Inflammatory macrophage treated with lipopolysaccharide for 4 hours (primary cell): ENCODE measurements at places on chromosomes 7 and 10.

DNA sequence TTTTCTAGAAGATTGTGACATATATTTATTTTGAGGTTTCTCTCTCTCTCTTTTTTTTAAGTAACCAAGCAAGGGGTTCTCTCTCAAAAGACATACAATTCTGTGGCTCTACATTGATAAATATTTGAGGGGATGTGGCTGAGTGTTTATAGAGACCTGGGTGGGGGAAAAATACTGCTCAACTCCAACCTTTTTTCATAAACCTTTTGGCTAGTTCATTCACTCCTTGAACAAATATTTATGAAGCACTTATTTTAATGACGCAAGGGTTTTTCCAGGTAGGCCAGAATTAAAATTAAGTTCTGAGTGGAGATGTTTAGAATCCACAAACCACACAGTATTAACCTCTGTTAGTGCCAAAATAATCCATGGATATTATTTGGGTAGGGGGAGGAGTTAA, 100.2 kb downstream of the PTPRE start:
- DNase-seq, result no peak

DNA sequence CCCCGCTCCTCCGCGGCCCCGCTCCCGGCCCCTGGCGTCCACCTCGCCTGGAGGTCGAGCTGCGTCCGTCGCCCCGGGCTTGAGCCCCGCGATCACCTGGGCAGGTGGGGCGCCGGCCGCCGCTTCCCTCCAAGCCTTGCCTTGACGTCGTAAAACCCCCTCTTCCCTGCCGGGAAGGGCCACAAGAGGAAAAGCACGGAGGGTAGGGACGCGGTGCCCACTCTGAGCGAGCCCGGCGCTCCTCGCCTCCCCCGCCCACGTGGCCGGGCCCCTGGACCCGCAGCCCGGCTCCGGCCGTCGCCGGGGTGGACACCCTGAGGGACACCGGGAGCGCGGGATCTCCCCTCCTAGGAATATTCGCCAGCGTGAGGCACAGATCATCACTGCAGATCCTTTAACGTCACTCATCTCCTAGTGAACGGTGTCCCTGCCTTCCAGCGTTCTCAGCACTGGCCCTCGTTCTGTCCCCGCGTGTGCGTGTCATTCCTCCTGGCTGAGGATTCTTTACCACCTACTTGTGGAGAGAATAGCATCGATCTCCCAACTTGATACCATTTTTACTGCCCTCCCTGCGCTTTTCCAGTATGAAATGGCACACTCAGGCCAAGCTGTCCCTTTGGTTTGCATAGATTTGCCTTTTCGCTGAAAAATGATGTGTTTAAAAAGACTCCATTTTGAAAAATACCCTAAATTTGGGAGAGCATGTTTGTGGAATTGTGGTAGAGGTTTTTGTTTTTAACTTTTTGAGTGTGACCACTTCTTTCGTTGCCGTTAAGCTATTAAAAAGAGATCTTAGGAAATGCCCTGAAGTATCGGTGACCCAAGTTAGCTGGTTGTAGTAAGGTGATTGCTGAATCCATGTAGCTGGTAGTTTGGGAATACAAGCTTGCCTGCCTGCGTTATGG, 649 bp downstream of the ACTR3B start:
- DNase-seq, result peak; percentile 24

GRCh38 chr7:68407460-68407859, 1190.8 kb upstream of the AUTS2 start:
- DNase-seq, result no peak

DNA sequence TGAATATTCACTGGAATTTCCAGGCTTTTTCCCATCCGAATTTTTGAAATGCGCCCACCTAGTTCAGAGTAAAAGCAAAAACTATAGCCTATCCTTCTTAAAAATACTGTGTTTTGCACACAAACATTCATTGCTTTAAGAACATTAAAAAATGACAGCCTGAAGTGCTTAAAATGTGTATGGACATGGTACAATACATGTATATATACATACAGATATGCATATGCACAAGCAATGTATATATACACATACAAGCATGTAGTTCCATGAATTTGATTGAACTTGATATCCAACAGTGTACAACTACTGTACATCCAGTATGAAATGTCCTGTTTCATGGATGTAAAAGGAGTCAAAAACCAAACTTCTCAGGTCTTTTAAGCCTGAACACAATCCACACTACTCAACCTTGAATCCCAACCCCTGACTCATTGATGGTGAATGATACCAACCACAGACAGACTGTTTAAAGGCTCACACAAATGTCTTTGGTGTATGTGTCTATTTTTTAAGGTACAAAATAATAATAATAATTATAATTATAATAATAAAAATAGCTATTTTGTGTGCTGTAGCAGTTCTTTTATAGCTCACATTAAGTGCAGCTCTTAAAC, 14.8 kb downstream of the INHBA start:
- no peak for DNase-seq

DNA sequence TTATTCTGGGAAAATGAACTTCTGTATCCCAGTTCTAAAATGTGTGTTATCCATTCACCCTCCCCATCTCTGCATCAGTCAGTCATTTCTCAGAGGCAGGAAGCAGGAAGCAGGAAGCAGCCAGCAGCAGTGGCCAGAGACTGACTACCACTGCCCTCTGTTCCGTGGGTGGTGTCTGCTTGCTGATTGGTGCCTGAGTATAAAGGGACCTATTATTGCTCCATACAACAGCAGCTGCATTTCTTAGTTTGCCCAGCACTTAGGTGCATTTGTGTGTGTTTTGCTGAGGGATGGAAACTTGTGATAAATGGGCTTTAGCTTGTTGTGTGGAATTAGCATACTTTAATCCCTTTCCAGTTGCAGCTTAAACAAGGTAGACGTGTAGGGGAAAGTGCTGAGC, 582.2 kb downstream of the SORCS1 start:
- no peak for DNase-seq

DNA sequence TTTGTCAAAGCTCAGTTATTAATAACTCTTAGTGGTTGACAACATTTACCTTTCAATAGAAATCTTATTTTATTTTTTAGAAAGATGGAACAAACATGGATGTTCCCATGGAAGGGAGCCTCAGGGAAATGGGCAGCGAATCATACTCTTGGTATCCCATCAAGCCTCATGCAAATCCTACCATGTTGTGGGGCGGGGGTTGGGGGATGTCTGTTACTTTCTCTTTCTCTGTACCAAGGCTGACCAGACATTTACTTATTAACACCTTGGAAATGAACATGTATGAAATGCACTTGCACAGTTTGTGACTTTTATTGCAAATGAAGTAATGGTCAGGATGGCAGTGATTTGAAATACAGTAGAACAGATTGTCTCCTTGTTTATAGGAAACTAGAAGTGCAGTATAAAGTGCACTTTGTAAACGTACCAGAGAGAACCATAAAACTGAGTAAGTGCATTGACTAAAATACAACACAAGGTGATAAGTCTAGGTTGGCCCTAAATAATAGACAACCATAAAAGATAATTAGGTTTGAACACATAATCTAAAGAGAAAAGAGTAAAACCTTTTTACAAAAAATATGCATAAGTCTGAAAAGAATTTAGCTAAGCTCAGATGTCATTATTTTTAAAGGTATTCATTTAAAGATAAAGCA, 32.4 kb downstream of the SEMA3D start:
- no peak for DNase-seq

GRCh38 chr7:99355098-99355497, 19.4 kb upstream of the ARPC1B start:
- no peak for DNase-seq

- no peak for DNase-seq
These were observed 49.8 kb downstream of the DOCK4 start for GRCh38 chr7:112156412-112156811.

GRCh38 chr10:70234668-70235447, 1.6 kb upstream of the PPA1 start:
- peak; percentile 21 for DNase-seq

DNA sequence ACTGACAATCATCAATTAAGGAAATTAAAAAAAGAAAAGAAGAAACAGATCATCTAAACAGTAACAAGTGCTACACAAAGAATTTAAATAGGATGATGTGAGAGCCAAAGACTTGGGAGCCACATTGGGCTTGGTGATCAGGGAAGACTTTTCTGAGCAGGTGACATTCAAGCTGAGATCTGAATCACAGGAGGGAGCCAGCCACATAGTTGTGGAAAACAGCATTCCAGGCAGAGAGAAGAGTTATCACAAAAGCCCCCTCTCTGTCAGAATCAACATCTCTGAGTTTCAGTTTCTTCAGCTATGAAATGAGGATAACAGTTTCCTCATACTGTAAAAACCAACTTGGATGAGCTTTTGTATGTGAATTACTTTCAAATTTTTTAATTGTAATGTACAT, 169.2 kb upstream of the PLXNA4 start:
- no peak for DNase-seq

GRCh38 chr10:131187926-131188325, 123.6 kb downstream of the TCERG1L start:
- DNase-seq, result no peak

DNA sequence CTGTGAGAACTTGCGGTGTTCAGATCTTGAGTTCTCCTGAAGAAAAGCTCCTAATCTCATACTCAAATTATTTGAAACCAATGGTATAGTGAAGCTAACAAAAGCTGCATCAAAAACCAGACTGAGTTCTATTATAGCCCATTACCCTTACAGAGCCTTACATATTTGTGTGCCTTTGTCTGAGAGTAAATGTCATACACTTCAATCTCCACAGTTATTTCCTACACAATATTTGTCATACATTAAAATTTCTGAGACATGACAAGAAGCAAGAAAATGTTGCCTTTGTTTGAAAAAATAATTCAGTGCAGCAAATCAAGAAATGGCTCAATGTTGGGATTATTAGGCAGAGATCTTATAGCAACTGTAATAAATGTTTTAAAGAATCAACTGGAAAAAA, 776.1 kb upstream of the MBL2 start:
- no peak for DNase-seq

GRCh38 chr10:6273351-6273750, 70.6 kb downstream of the PFKFB3 start:
- DNase-seq, result no peak

DNA sequence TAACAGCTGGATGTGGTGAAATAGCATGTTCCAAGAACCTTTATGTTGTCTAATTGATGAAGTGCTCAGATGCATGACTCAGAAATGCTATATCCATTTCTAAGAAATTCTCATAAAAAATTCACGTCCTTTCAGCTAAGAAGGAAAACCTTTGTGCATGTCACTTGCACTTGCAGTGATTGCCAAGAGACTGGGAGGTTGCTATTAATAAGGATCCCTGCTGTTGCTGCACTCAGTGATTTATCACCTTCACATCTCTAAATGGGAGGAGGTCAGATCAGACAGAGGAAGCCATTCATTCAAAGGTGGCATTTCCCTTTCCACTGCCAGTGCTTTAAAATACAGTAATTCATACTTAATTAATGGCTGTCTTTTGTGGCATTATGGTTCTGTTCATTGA, 89.5 kb downstream of the THSD7A start:
- no peak for DNase-seq

DNA sequence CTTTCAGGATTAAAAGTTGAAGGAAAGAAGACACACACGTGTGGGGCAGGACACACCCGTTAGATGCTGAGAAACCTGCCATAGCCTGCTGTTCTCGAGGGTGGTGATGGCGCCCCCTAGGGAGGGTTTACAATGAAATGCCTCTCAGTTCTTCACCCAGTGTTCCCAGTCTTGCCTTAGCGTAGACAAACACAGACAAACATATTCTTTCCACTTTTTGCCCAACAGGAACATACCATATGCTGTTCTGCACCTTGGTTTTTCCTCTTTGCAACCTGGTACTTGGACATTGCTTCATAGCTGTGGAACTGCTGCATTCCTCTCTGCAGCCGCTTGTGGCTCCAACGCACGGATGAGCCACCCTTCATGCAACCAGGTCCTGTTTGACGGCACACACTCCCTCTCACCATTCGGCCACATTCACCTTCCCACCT, 23.3 kb upstream of the HSPA12A start:
- peak; percentile 26 for DNase-seq

DNA sequence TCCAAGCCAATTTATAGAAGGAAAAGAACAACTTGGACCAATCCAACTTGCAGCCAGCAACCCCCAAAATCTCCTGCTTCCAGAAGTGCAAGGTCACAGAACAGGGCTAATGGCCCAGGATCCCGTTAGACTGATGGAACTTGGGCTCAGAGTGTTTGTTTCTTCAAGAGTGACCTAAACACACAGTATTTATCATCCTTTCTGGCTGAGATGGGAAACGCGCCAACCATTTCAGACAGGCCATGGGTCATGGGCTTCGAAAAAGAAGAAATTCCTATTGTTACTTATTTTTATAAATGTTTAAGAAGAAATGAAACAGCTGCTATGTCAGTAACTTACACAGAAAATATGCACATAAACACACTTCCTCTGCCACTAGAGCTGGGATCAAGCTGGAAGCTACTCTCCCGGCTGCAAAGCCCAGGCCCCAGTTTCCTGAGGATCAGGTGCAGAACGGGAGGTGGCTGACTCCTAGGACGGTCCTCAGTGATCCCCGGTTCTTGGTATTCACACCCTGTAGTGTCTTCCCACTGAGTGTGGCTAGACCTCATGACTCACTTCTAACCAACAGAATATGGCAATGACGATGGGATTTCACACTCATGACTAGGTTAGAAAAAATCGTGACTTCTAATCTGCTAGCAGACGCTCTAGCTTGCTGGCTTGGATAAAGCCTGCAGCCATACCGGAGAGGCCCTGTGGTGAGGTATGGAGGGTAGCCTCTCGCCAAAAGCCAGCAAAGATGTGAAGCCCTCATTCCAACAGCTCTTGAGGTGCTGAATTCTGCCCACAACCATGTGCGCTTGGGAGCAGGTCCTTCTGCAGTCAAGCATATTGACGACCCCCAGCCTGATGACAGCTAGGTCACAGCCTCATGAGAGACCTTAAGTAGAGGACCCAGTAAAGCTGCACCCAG, 60.2 kb downstream of the CHST15 start:
- DNase-seq, result peak; percentile 86

DNA sequence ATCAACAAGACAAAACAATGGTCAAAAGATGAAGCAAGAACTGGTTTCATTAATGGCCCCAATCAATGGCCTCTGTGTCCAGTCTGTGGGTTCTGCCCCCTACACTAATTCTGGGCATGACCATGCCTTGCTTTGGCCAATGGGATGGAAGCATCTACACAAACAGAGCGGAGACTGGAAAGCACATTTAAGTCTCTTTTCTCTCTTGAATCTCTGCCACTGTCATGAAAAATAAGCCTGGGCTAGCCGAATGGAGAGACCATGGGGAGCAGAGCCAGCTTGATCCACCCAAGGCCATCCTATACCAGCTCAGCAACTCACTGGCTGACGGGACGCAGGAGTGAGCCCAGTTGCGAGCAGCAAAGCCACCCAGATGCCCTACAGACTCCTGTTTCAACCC, 30.9 kb downstream of the ANKRD16 start:
- no peak for DNase-seq

- no peak for DNase-seq
These were observed 122.0 kb downstream of the SKIDA1 start for GRCh38 chr10:21403256-21404015.

DNA sequence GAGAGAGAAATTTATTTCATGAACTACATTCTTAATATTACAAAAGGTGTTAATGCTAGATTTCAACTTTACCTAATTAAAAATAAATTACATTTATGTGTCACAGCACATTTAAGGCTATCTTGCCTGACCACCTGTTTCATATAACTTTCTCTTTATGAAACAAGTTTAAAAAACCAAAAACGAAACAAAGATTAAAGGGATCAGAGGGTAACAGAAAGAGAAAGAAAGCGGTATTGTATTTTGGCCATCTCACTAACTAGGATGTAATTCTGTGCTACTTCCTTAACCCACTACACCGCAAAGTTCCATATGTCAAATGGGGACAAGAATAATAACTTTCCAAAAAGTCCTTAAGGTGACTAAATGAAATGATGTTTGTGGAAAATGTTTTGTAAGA, 6.3 kb upstream of the RHOBTB1 start:
- peak; percentile 23 for DNase-seq
